ENCODE measurements at places on chromosomes 6 and 20.

DNA sequence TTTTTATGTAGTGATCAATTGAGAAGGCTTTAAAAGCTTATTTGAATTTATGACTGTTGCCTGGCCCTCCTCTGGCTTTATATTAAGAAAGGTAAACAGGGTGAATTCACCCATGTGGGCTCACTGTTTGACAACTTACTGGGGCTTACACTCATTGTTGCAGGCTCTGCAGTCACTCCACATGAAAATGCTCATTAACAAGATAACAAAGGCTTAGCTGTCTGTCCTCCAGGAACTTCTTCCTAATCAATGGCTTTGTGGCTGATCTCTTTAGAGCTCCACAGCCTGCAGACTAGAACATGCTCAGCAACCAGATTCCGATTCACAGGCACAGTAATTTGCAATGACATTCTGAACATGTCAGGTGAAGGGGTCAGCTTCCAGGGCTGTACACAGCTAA lies 323.2 kb upstream of the MAN1A1 start:
- no peak for DNase-seq

DNA sequence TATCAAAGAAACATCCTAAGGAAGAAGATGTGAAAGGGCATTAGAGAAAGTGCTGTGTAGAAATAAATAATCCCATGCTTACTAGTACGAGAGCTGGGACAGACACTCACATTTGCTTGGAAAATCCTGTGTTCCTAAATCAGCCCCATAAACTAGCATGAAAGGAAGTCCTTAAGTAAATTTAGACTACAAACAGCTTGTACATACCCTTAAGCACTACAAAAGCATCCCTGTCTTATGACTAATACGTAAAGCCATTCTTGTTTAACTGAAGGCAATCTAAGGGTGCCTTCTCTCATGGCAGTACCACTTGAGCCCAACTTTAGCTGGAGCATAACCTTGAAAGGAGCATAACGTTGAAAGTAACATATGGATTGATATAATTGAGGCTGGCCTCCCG lies 15.4 kb upstream of the FOXQ1 start:
- DNase-seq = peak; percentile 55

DNA sequence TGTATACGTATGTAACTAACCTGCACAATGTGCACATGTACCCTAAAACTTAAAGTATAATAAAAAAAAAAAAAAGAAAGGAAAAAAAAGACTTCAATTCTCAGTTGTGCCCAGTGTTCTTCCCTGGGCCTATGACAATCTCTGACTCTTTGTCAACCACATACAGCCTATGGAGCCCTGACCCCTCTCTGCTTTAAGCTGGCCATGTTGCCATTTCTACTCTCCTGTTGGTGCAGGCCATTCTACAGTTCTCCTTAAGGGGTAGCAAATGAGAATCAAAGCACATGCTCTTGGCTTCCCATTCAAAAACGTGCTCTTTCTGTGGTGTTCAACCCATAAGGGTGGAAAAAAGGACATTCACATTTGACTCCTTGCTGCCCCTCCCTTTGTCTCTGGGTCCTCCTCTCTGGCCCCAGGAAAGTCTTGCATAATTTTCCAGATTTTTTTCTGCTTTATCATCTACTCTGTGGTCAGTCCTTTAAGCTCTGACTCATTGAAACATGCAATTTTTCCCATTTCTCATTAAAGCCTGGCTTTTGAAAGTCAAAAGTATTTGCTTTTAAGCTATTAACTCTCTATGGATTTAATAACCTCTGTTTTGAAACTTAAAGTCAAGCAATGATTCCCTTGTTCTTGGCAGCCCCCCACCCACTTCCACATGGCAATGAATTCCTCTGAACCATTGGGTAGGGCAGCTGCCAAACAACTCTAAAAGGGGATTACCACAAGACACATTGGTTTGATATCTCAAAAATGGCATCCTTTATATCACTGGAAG lies 208.6 kb upstream of the MCHR2 start:
- DNase-seq = peak; percentile 98

DNA sequence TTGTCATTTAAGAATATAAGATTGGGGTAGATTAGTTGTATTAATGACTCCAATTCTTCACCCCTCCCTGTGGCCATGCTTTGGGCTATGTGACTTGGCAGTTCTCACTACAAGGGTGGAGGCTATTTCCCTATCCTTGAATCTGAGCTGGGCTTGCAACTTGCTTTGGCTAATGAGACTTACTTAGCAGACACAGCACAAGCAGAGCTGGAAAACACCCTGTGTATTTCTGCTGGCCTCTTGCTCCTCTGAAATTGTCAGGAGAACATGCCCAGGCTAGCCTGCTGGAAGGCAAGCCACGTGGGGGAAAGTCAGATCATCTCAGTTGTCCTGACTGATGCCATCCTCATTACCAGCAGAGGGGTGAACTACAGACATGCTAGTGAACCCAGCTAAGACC lies 126.5 kb upstream of the HDGFL1 start:
- DNase-seq = no peak

GRCh38 chr20:61900011-61900944 lies 165.4 kb downstream of the TAF4 start:
- no peak for DNase-seq

DNA sequence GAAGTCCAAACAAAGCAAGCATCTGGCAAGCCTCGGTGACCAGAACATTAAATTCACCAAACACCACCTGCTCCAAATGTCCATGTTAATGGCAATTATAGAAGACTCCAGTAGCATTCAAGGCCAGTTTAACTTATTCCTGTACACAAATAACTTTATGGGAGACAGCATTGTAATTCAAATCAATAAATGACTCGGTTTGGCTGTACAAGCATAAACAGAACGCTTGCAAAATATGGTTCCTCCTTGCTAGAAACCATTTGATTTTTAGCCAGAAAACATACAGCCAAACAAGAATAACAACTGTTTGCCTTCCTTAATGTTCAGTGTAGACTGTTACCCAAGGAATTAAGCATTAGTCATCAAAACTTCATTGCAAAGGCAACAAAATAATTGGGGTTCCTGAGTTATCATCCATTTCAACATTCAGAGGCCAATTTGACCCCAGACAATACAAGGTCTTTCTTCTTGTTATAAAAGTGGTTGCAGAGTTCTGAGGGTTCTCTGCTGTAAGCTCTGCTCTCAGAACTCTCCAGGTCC lies 125.1 kb downstream of the BFSP1 start:
- no peak for DNase-seq

DNA sequence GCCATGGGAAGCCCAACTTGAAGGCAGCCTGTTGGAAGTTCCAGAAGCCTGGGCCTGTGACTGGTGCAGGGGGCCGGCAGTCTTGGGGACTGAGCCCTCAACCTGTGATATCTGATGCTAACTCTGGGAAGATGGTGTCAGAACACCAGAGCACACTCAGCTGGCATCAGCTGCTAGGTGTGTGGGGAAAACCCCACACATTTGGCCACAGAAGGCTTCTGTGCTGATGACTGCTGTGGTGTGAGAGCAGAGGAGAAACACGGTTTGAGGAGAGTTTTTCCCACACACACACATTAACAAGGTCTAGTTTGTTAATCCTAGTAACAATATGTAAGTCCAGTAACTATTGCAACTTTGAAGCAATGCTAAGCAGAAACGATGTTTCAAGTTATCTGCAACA lies 78.0 kb downstream of the PSMB1 start:
- DNase-seq = no peak

DNA sequence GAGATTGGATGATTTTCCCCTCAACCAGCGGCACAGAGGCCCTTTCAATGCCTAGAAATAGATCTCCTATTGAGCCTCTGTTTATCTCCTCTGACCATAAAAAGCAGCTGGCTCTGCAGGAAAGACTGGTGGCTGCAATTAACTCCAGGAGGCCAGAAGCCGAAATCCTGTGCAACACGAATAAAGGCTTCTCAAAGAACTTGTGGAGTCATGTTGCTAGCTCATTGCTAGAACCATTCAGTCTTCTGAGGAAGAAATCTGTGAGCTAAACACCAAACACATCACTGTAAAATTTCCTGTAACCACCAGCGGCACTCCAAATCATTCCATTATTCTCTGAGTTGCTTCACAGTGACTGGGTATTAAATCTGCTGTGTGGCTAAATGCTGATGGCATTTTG lies 49.1 kb upstream of the TPD52L1 start:
- DNase-seq = peak; percentile 85

- DNase-seq = no peak
These were observed 11.5 kb upstream of the FOXO3 start for GRCh38 chr6:108549241-108549640.

All from fibroblast of skin of right biceps (primary cell).